ENCODE measurements at places on chromosomes 2 and 18.

- DNase-seq: no peak
Observed at GRCh38 chr2:55894720-55895119, 28.9 kb downstream of the EFEMP1 start.

DNA sequence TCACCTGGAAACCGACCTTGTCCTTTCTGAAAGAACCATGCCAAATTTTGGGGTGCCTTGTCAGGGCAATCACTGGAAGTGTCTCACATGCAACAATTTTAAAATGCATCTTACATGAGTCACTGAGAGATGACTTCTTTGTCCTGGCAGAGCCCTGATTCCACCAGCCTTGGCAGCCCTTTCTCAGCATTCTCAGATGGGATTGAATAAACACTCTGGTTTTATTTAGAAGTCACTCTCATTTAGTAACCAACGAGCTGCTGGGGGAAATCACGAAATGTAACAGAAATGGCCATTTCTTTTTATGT lies 3.8 kb upstream of the ATP8B1 start:
- DNase-seq: peak; percentile 2

DNA sequence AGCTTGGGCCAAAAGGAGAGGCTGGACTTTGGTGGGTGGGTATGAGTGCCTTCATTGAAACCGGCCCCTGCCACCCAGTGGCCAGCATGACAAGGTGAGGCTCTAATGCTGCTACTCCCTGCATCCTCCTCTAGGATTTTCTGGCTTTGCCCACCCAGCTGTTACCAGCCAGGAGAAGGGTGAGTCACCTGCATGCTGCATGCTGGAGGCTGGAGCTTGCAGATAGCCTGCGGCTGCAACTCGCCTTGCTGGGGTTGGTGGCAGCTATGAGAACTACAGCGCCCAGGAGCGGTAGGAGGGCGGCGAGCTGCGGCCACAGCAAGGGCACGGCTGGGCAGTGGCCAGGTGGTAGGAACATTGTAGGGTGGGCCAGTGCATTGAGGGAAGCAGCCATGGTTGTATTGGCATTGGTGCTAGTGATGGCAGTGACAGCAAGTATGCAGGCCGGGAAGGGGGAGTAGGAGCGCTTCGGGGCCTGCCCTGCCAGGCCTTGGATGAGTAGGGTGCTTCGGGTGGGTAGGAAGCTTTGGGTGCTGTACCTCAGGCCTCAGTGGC lies 75.4 kb upstream of the SLC35G4 start:
- DNase-seq: no peak

DNA sequence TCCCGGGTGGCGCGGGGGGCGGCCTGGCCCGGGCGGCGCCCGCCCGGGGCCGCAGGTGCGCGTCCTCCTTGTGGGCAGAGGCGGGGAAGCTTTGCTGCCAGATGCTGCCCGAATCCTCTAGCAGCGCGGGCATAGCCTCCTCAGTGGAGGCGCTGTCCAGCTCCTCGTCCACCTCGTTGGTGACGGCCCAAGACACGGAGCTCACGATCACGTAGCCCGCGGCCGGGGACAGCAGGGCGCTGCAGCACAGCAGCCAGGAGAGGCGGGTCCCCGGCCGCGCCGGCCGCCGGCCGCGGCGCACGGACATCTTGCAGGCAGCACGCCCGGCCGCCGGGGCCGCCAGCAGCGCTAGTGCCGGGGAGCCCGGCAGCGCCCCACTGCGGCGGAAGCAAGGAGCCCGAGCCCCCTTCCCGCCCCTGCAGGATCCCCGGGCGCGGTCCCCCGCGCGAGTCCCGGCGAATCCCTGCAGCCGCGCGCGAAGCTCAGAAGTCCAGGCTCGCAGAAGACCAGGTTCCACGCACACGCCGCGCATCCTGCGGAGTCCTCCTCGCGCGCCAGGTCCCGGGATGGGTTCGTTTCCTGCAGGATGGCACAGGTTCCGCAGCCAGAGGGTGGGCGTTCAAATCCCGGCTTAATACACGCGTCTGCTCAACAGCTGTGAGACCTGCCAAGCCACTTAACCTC lies at the start of gene CREG2:
Gene CREG2, minus strand, starts transcription at position 353 of the 684 bp plus-strand sequence. Its CDS starts 46 bp downstream, at position 307.
- DNase-seq: no peak

GRCh38 chr2:112767693-112768330 lies 3.4 kb upstream of the CKAP2L start:
- no peak for DNase-seq

DNA sequence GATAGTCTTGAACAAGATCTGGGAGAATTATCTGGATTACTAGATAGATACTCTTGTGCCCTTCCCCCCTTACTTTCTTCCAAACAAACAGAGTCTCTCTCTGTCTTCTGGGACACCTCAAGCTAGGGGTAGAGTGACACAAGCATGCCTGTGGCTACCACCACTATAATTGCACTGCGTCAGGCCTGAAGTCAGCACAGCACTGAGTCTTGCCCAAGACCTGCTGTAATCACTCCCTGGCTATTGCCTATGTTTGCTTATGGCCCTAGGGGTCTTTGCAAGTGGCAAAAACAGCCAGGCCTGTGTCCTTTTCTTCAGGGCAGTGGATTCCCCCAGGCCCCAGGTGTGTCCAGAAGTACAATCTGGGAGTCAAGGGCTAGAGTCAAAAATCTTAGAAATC lies 106.6 kb downstream of the SLC5A7 start:
- DNase-seq: no peak

GRCh38 chr18:32674491-32674890 lies 98.3 kb downstream of the KLHL14 start:
- no peak for DNase-seq

GRCh38 chr18:57555134-57555533 lies 31.4 kb downstream of the FECH start:
- DNase-seq: no peak

GRCh38 chr2:193542762-193543161 lies 1348.0 kb upstream of the TMEFF2 start:
- no peak for DNase-seq

GRCh38 chr2:28642796-28643195 lies 108.8 kb upstream of the PPP1CB start:
- no peak for DNase-seq

All from GOT3 (cell line).